Smooth muscle cell of the umbilical artery (primary cell): ENCODE measurements at places on chromosomes 4 and X. TPM values are rescaled to one million over a fixed set of nuclear protein-coding genes. Genes with fewer than 3 reads are reported as not detected.

MAGEC2 gene
- total RNA-seq, result not detected in 2 replicates

CCSER1 gene
- total RNA-seq, result 0.30 TPM in 1 of 2 replicates, not detected in the other

CXXC4 gene
- total RNA-seq, result 0.30 and 0.32 TPM in 2 replicates

ARR3 gene
- total RNA-seq, result not detected in 2 replicates

APELA gene
- not detected in 2 replicates for total RNA-seq

MSANTD1 gene
- 0.59 and 1.0 TPM in 2 replicates for total RNA-seq

LANCL3 gene
- under 0.01 and 0.83 TPM in 2 replicates for total RNA-seq

AFM gene
- total RNA-seq, result not detected in 2 replicates

SYNPO2 gene
- total RNA-seq, result 19.5 and 48.1 TPM in 2 replicates

GAGE12J gene
- not detected in 2 replicates for total RNA-seq

ART3 gene
- not detected in 2 replicates for total RNA-seq

NPNT gene
- total RNA-seq, result 0.14 and 0.30 TPM in 2 replicates

TRAM1L1 gene
- 3.3 and 3.6 TPM in 2 replicates for total RNA-seq

POU3F4 gene
- total RNA-seq, result not detected in 2 replicates

PLP1 gene
- not detected in 2 replicates for total RNA-seq

ANKRD17 gene
- total RNA-seq, result 50.5 and 78.2 TPM in 2 replicates

TEX13D gene
- total RNA-seq, result not detected in 2 replicates

GAGE13 gene
- total RNA-seq, result not detected in 2 replicates

SASH3 gene
- total RNA-seq, result not detected in 2 replicates

CENPE gene
- total RNA-seq, result 2.1 and 16.6 TPM in 2 replicates

TRIM60 gene
- total RNA-seq, result not detected in 2 replicates

TNIP3 gene
- total RNA-seq, result 1.5 and 2.8 TPM in 2 replicates

SLC6A8 gene
- 19.3 and 22.3 TPM in 2 replicates for total RNA-seq

SLC26A1 gene
- under 0.01 and 0.09 TPM in 2 replicates for total RNA-seq

PPARGC1A gene
- total RNA-seq, result 0.05 TPM in 1 of 2 replicates, not detected in the other

UCP1 gene
- total RNA-seq, result not detected in 2 replicates

NMU gene
- total RNA-seq, result not detected in 2 replicates

QDPR gene
- total RNA-seq, result 19.4 and 22.3 TPM in 2 replicates

PPEF2 gene
- not detected in 2 replicates for total RNA-seq

SPANXD gene
- total RNA-seq, result not detected in 2 replicates

USP27X gene
- 3.6 TPM in 2 replicates for total RNA-seq

SAGE1 gene
- total RNA-seq, result not detected in 2 replicates

EREG gene
- total RNA-seq, result under 0.01 and 0.09 TPM in 2 replicates

GNRHR gene
- total RNA-seq, result not detected in 2 replicates

OPRPN gene
- total RNA-seq, result not detected in 2 replicates

SPANXB1 gene
- total RNA-seq, result not detected in 2 replicates

HDAC8 gene
- 42.4 and 53.4 TPM in 2 replicates for total RNA-seq

LRCH2 gene
- 13.4 and 19.7 TPM in 2 replicates for total RNA-seq

FGFR3 gene
- 0.59 and 1.3 TPM in 2 replicates for total RNA-seq

ANOS1 gene
- 29.6 and 35.9 TPM in 2 replicates for total RNA-seq

RASGEF1B gene
- total RNA-seq, result 0.30 TPM in 1 of 2 replicates, not detected in the other

MAGEB2 gene
- total RNA-seq, result not detected in 2 replicates

EGFL6 gene
- not detected in 2 replicates for total RNA-seq

THAP9 gene
- total RNA-seq, result 5.0 and 5.1 TPM in 2 replicates

USP17L13 gene
- not detected in 2 replicates for total RNA-seq

PDE6B gene
- 0.32 and 1.2 TPM in 2 replicates for total RNA-seq

IL3RA gene
- not detected in 2 replicates for total RNA-seq

NAT8L gene
- 0.14 and 0.30 TPM in 2 replicates for total RNA-seq

CFAP299 gene
- 1.5 and 2.3 TPM in 2 replicates for total RNA-seq
